Cortex of kidney (tissue), 1 donor: ENCODE measurements at places on chromosomes 7 and 10.

DNA sequence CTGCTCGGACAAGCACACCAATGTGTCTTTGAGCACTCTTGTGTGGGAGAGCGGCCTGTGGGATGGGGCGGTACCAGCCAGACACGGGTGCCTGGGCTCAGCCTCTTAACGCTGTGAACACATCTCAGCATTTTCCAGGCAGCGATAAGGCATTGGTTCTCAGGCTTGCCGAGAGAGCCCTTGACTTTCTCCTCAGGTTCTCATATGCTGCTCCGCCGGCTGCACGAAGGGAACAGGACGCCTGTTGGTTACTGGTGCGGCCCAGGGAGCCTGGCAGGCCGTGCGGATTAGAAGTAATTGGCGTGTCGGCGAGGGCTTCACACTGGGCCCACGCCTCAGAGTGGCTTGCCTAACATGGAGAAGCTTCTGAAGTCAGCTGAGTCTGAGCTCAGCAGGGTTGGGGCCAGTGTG, 456.7 kb upstream of the FOXK1 start:
- DNase-seq, result no peak

- no peak for DNase-seq
Measured at GRCh38 chr7:13826752-13827151, 162.7 kb downstream of the ETV1 start.

DNA sequence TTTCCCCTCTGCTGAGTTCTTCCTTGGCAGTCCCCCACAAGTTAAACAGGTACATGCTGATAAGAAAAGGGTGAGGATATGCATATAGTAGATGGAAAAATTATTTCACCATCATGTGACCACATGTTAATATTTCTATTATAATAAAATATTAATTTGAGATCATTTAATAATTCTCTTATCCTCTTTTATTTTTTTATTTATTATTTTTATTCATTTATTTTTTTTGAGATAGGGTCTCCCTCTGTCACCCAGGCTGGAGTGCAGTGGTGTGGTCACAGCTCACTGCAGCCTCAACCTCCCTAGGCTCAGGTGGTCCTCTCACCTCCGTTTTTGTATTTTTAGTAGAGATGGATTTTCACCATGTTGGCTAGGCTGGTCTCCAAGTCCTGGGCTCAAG, 11.6 kb upstream of the GLI3 start:
- DNase-seq, result no peak

DNA sequence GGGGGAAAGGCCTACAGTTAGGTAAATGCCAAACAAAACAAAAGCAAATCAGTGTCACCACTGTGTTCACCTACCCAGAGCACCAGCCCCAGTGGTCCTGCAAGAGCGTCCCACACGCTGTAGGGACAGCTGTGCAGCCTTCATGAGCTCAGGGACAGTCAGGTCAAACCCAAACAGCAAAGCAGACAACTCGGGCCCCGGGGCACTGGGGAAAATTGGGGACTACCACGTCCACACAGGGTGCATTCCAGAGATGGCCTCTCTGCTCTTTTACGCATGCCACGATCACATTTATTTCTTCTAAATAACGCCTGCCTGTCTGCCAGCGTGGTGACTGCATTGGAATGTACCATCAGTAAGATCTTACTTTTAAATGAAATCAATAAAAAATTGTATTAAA, 21.7 kb downstream of the EBF3 start:
- no peak for DNase-seq

- no peak for DNase-seq
Measured at GRCh38 chr10:77927402-77928246, 1.1 kb upstream of the DLG5 start.

- DNase-seq, result no peak
Measured at GRCh38 chr7:28477041-28477442, 64.7 kb downstream of the CREB5 start.
